Activated effector memory CD4-positive, alpha-beta T cell treated with Interleukin-2 at 50 U/mL for 16 hours (primary cell): ENCODE measurements at places on chromosomes 2 and 18.

DNA sequence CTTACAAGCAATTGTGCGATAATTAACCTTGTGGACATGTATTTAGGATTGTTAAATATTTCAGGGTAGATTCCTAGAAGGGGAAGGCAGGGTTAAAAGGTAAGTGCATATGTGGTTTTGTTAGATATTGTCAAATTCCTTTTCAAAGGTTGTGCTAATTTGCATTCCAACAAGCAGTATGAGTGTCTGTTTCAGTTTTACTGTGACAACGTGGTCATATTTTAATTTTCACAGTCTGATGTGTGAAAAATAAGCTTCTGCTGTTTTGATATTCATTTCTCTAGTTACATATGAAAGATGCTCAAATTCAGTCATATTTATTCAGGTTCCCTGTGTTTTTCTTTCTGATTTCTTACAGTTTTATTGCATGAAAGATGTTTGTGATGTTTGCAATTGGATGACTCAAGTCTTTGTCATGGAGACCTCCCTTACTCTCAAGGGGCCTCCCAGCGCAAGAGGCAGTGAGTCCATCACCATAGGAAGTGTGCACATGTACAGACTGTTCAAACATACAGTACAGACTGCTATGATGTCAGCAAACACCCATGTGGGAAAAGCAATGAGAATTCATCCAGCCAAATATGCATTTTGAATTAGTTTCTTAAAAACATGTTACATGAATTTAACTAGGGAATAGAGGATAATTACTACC is 310.8 kb downstream of the GALR1 start:
- no peak for DNase-seq

- no peak for DNase-seq
Observed at GRCh38 chr2:133223226-133223625, 345.0 kb downstream of the NCKAP5 start.

DNA sequence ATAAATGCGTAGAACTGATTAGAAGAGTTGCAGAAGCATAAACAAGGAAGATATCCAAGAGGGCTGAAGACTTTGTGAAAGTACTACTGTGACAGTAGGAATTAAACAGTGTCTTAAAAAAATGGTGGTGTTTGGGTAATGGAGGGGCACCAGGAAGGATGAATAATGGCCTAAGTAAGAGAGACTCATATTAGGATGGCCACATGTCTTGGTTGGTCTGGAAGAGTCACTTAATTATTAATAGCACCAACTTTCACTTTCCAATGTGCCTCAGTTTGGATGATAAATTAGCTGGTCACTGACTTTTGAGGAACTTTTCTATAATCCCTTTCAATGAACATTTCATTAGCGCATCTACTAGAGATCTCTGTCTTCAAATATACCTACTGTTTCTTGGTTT is 372.2 kb downstream of the NYAP2 start:
- DNase-seq = no peak

DNA sequence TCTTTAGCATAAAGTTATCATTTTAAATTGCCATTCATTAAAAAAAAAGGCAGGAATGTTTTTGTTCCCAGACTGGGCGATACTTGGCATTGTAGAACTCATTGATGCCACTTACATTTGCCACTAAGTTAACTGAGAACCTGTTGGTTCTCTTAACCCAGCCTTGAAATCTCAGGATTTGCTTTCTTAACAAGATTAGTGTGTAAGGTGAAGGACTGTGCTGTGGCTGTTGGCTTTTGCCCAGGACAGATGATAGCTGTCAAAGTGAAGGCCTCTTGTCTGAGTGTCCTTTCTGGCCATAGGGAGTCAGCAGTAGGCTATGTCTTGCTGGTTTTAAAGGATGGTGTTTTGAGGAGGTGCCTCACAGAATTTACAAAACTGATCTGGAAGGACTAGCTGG is 2.6 kb downstream of the DPYSL5 start:
- no peak for DNase-seq

DNA sequence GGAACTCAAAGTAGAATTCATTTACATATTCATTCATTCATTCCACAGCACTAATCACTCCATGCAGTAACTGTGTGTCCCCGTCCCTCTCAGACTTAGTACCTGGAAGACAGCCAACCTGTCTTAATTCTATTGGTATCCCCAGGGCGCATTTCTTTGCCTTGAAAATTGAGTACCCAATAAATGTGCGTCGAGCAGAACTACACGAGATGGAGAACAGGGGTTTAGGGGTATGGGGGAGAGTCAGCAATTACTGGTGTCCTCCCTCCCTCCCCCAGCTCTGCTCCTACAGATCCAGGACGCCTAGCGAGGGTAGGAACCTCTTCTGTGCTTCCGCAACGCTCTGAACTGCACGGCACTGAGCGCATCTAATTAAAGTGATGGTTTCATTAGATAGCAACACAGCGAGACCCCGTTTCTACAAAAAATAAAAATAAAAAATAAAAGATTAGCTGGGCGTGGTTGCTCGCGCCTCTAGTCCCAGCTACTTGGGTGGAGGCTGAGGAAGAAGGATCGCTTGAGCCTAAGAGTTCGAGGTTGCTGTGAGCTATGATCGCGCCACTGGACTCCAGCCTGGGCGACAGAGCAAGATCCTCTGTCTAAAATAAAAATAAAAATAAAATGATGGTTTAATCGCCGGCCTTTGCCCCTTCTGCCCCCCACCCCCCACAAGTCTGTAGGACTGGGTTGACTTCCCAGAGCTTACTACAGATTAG is 614 bp upstream of the FKBP1B start:
- DNase-seq = no peak

DNA sequence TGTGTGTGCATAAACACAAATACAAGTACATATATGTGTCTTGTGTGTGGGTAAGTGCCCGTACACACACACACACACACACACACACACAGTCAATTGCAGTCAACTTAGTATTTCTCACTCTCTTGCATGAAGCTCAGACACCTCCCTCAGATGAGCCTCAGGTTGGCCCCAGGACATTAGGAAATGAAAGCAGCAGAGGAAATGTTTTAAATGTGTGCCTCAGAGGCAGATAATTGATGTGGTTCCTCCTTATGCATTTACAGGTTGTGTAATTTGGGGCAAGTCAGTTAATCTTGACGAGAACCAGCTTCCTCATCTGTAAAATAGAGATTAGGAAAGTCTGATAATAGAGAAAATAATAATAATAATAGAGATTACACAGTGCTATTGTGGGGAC is 814.0 kb upstream of the ID2 start:
- no peak for DNase-seq

DNA sequence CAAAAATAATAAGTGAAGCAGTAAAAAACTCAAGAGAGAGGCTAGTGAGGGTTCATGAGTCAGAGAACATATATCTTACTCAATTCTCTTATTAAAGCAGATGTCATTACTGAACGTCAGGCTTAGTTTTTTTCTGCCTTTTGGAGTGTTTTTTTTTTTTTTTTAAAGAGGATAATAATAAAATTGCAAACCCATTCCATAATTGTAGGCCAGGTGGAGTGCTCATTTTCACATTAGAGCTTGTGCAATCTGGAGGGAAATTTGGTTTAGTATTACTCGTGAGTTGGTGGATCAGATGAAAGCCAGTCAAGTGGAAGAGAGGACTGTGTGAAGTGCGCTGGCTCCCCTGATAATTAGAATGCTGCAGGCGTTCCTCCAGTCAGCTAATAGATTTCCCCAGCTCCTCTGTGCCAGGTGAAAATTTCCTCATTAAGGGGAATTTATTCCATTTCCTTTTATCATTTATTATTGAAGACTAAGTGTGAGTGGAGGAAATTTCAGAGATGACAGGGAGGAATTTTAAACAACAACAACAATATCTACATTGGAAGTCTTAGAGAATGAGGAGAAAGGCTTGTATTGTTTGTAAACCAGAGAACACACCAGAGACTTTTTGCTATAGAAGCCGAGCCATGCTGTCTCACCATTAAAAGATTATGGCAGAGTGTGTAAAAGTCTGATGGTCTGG is 74.6 kb downstream of the CPS1 start:
- no peak for DNase-seq

GRCh38 chr2:213238753-213239495 is 45.3 kb upstream of the SPAG16 start:
- DNase-seq = no peak

GRCh38 chr18:54223568-54224241 is 764 bp downstream of the MBD2 start:
- DNase-seq = peak; percentile 17

- DNase-seq = no peak
Observed at GRCh38 chr2:161163440-161163839, 3.2 kb downstream of the TANK start.

DNA sequence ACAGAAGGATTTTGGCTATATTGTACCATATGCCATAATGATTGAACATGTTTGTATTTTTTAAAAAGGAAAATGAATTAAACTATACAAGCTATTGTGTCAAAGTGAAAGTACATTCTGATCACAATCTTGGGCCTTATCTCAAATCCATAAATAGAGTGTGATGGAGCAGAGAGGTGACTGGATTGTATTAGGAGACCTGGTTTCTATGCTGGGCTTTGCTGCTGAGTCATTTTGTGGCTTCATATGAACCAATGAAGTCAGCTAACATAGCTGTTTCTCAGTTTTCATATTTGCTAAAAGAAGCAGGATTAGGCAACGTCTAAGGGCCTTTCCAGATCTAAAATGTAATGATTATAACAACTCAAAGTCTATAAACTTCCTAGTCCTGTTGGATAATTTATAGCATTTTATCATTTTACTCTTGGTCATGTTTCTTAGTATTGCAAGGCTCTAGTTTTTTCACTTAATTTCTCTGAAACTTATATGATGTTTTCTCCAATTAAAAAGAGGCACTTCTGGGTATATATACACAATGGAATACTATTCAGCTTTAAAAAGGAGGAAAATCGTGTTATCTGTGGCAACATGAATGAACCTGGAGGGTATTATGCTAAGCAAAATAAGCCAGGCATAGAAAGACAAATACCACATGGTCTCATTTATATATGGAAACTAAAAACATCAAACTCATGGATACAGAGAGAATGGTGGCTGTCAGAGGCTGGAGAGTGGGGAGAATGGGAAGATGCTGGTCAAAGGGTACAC is 112.3 kb downstream of the MEP1B start:
- no peak for DNase-seq

DNA sequence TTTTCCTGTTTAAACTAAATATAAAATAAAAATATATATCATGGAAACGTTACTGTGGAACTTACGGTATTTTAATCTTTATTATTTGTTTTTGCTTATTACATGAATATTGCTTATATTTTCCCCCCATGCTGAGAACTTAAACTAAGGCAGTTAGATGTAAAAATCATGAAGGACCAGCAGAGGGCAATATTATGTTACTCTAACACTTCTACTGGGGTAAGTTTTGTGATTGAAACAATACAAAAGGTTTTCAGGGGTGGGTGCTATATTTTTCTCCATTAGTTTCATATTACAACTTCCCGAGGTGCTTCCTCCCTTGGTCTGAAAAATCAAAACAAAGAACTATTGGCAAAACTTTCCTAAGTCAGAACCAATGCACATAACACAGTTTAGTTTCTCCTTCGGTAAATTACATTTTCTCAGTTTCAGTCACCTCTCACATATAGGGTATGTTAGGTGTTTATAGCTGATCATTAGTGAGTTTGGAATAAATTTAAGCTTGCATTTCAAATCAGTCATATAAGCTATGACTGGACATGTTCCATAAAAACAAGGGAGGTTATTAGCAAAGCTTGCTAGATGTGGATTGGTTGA is 54.8 kb downstream of the ZNF407 start:
- DNase-seq = no peak

DNA sequence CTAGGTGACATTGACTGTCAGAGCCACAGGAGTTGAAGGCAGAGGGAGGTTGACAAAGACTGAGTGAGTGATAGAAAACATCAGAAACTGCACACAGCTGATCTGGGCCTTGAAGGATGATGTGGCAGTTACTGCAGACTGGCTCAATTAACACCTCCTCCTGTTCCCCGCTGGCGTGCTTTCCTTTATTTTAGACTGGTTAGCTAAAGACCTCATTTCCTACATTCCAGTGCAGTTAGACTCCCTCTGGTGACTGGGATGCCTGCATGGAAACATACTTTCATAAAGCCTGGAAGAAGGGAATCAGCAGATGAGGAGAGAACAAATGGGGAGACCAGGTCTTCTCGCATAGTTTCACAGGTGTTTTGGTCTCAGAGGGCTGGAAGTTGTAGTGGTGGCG is 7.1 kb downstream of the TPGS2 start:
- no peak for DNase-seq

- DNase-seq = no peak
Observed at GRCh38 chr2:48279344-48280090, 250.4 kb upstream of the STON1 start.

DNA sequence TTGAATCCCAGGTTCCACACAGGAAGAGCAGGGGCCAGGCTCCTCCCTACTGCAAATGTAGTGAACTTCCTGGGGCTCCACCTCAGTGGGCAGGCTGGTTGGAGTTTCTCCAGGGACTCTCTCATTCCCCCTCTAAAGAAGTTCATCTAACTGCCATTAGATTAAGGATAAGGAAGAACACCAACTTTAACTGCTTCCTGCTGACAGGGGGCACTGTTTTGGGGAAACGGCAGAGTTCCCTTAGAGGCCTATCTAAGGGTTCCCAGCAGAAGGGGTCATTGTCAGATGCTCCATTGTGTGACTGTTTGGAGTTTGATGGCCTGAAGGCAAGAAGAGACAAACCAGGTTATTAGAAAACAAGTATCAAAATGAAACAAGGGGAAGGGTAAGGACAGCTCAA is 2159.7 kb upstream of the PIK3C3 start:
- no peak for DNase-seq

GRCh38 chr2:104077573-104077972 is 776.3 kb upstream of the POU3F3 start:
- no peak for DNase-seq

DNA sequence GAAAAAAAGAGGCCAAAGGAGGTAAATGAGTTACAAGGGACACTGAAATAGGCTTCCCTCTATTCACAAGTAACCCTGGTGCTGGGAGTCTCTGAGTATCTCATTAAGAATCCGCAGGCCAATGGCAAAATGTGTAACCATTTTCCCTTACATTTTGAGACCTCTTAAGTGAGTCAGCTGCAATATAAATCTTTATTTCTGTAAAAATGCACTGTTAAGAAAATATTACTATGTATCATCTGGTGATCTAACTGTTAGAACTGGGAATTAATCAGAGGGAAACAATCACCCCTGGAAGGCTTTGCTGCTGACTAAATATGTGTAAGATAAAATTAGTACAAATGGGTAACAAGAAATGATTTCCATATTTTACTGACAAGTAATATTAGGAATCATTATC is 483.1 kb upstream of the CHST9 start:
- DNase-seq = no peak

GRCh38 chr2:241379481-241380480 is 23.7 kb downstream of the FARP2 start:
- no peak for DNase-seq
